Pons (tissue), 1 donor: ENCODE measurements at places on chromosomes 11 and 22.
A peak's percentile ranks its signal among the peaks of the same experiment; 100 is the strongest.

DNA sequence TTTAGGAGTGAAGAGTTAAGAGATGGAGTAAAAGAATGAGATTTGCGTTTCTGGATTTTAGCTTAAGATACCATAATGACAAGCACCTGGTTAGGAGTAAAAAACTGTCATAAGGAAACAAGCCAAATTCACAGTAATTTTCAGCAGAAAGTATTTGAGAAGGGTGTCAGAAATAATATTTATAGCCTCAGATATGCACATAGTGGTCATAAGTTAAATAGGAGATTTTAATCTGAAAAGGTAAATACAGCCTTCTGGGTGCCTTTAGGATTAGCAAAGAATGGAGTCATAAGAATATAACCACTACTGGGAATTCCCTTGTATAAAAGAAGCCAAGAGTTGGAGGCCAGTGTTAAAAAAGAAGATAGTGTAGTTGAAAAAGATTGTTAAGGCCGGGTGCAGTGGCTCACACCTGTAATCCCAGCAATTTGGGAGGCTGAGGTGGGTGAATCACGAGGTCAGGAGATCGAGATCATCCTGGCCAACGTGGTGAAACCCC, 160.1 kb downstream of the SWAP70 start:
- no peak for DNase-seq

DNA sequence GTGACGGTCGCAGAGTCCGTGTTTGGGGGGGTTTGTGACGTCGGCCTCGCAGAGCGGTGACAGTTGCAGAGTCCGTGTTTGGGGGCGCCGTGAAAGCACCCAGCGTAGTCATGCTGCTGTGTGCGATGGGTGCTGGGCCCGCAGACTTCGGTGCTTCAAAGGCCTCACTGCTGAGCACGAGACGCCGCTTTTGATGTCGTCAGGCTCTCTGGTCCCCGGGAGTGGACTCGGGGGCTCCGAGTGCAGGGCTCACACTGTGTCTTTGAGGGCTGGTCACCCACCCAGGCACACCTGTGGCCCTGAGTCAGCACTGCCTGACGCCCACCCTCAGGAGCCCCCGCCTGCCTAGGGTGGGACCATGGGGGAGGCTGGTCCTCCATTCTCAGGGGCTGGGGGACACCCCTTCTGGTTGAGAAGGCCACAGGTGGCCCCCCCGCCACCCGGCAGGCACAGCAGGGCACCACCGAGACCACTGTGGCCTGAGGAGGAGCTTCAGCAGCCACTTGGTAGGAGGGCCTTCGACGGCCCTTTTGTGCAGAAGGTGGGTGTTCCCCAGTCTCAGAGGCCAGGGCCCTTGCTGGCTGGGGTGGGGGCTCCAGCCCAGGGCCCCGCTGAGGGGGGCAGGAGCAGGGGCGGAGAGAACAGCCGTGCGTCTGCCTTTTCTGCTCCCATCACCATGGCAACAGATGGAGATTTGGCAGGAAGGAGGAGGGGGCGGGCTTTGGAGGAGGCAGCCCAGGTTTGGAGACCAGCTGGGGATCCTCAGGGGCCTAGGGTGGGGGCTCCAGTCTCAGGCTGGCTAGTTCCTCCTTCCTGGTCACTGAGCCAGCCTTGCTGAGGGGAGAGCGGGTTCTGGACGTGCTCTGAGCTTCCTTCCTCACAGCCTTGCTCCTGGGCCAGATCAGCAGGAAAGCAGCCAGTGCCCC, 20.9 kb downstream of the BRSK2 start:
- no peak for DNase-seq

GRCh38 chr11:118434553-118435289, 1.6 kb upstream of the KMT2A start:
- DNase-seq = peak; percentile 26

DNA sequence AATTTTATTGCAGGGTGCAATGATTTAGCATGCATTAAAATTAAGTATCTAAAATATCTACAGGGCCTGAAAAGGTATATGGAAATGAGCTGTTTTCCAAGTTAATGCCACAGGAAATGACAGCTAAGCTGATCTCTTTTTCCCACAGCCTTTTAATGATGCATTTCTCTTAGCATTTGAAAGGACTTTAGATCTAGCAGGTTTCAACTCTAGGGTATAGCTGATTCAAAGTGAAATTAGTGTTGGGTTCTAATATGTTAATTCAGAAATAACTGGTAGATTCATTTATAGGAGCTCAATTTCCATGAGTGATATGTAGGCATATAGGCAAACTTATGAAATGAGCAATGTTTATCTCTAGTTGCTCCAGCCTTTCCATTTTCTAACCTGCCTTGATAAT, 274.2 kb downstream of the CASP12 start:
- DNase-seq = no peak

GRCh38 chr11:12731841-12732336, 57.7 kb downstream of the TEAD1 start:
- no peak for DNase-seq

GRCh38 chr11:34585735-34586487, 35.0 kb upstream of the EHF start:
- DNase-seq = peak; percentile 89

GRCh38 chr11:96167203-96167758, 175.7 kb downstream of the MAML2 start:
- DNase-seq = no peak
